Type B pancreatic cell (in vitro differentiated cells): ENCODE measurements at places on chromosomes 2 and 18.

GRCh38 chr2:207928079-207928478 lies 97.2 kb downstream of the PLEKHM3 start:
- no peak for DNase-seq

DNA sequence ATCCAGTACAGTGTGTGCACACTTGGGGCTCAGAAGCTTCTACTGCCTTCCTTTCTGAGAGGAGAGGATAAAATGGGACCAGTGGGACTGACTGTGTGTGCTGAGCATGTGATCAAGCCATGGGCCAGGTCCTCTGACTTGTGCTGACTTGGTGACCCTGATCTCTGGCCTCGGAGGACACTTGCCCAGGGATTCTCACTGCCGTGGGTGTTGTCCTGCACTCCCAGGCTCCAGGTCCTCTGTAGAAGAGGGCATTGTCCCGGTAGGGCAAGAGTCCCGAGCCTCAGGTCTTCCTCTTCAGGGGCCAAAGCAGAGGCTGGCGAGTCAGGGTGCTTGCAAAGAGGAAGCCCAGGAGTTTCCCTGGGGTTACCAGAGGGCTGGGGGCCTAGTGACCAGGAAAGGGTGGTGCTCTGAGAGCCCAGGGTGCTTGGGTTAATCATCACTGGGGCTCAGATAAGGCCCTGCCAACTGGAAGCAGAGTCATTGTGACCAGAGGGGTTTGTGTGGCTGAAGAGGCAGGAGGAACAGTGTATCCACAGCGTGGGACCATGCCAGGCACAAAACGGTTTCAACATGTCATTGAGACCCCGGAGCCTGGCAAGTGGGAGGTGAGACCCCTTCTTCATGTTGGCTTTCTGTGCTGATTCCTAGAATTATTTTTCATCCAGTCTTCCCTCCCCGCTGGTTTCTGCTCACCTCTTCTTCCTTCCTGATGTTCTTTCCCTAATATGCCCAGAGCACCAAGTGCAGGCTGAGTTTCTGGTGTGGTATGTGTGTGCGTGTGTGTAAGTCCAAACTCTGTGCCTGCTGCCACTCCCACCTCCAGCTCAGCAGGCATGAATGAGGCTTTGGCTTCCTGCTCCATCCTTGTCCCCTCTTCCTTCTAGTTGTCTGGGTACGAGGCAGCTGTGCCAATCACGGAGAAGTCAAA lies at the start of gene GCKR:
Gene GCKR, plus strand, starts transcription at position 483 of the 931 bp plus-strand sequence. Its CDS starts 66 bp downstream, at position 549.
- DNase-seq = no peak

DNA sequence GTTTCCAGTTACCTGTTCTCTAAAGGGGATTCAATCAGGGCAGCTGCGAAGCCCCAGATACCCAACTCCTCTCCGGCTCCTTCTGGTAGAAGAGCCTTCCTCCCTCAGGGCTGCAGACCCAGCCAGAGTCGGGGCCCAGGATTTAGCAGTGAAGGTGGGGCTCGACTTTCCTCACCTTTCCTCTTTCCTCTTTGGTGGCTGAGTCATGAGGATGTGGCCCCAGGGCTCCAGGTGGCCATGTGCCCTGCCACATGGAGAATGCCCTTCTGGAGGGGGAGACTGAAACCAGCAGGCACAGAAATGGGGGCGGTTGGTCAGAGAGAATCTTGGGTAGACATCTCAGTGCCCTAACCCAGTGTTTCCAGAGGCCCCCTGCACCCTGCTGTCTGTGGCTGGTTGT lies 402.6 kb downstream of the NBAS start:
- no peak for DNase-seq

DNA sequence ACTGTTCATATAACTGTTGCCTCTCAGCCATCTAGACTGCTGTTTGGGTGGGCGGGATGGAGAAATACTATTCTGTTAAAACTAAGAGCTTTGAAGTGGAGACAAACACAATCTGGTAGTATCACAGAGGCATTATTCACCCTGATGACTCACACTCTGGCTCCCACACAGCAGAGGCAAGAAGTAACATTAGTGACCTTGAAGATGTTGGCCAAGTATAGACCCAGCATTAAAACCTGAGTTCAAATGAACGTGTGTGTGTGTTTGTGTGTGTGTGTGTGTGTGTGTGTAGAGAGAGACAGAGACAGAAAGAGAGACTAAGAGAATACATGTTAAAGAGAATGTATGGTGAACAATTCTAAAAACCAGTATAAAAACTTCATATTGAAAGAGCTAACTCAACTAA lies 22.5 kb upstream of the ACVR1 start:
- DNase-seq = no peak

DNA sequence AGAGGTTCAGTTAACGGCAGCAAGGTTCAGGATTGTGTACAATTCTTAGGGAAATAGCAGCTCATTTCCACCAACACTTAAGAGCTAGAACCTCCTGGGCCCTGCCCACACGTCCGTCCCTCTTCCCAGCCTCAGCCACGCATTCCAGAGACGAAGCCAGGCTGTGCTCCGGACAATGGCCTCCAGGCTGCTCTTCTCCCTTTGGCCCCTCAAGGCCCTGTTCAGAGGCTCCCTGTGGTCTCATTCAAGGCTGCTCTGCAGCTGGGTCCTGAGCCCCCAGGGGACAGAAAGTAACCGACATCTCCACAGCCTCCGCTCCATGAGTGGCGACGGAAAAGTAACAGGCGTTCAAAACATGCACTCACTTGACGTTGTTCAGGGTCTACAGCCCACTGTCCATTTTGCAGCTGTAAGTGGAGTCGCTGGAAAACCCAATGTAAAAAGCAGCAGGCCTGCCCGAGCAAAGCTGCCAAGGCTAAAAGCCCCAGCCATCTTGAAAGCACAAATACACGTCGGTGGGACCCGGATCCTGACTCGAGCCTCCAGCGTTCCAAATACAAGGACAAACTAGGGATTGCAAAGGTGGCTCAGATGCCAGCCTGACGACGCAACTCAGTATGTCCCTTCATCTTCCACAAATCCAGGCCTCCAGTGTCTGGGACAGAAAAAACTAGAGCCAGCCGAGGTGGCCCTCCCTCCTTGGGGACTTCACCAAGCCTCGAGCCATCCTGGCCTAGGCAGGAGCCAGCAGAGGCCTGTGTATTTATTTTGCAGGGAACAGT lies 76.9 kb downstream of the NDUFA10 start:
- peak; percentile 47 for DNase-seq

DNA sequence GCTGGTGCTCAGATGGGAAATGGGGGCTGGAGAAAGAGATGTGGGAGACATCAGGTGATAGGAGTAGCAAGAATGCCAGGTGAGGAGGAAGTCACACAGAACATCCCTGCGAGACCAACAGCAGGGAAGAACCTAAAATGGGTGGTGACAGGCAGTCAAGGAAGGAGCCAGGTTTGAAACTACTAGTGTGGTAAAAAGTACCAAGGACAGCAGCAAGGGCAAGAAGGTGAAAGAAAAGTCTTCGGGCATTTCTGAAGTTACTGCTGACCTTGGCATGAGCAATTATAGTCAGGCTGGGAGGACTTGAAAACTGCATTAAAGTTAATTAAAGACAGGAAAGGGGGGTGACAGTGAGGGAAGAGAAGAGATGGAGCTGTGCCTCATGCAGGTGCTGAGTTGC lies 410.4 kb downstream of the RAD51AP2 start:
- no peak for DNase-seq

DNA sequence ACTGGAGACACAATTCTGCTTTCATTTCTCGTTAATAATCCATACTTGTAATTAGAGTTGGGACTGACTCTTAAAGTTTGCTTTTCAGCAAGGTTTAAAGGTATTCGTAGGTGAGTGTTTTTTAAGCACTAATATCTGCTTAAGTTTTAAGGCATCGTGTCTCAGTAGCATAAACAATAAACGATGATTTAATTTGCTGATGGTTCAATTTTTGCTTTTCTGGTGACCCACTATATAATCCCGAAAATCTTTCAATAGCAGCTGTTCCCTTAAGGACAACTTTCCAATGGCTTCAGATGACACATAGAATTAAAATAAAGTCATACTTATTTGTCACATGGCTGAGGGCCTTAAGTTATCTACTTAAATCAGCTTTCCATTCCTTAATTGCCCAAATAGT lies 859.5 kb upstream of the SOX11 start:
- DNase-seq = no peak

DNA sequence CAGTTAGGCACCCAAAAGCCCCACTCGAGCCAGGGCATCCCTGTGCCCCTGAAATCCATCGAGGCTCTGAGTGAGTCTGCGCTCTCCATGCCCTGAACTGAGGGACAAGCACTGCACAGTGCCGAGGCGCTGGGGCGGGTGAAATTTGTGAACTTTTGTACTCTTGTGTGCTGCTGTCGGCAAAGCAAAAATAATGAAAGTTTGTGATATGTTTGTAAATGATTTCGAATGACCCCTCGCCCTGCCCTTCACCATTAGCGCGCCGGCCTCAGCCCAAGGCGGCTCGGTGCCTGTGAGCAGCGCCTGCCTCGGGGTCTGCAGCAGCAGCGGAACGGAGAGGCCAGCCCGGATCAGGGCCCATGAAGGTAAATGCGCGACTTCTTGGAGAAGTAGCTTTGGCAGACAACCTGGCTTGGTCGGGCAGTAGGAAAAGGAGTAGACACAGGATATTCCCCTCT lies 1.8 kb upstream of the HOXD4 start:
- DNase-seq = no peak

- DNase-seq = no peak
Observed at GRCh38 chr2:18721038-18721922, 131.9 kb upstream of the NT5C1B start.

GRCh38 chr2:198347946-198348345 lies 543.6 kb downstream of the PLCL1 start:
- DNase-seq = no peak

DNA sequence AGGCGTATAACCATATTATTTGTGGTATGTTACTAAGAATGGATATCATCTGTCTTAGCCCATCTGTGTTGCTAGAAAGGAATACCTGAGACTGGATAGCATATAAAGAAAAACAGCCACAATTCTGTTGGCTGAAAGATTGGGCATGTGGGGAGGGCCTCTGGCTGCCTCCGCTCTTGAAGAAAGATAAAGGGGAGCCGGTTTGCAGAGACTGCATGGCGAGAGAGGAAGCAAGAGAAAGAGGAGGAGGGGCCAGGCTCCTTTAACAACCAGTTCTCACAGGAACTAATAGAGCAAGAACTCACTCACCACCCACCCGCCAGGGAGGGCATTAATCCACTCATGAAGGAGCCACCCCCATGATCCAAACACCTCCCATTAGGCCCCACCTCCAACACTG lies 29.2 kb upstream of the UXS1 start:
- no peak for DNase-seq

- DNase-seq = no peak
Observed at GRCh38 chr2:215178121-215178520, 39.7 kb upstream of the ABCA12 start.

DNA sequence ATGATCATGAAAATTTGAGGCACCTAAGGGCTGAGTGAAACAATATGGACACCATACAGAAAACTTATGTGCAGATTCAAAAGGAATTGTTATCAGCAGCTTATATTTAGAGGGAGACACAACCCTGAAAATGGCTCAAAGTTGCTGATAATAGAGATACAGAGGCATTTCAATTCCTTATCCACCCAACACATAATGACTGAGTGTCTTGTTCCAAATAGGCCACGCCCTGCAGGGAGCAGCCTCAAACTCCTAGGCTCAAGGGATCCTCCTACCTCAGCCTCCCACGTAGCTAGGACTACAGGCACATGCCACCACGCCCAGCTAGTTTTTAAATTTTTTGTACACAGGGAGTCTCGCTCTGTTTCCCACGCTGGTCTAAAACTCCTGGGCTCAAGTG lies 79.0 kb downstream of the LBH start:
- DNase-seq = no peak

GRCh38 chr2:232444409-232445148 lies 11.4 kb upstream of the ALPI start:
- no peak for DNase-seq

- no peak for DNase-seq
Observed at GRCh38 chr2:233974530-233975071, 57.4 kb downstream of the TRPM8 start.

DNA sequence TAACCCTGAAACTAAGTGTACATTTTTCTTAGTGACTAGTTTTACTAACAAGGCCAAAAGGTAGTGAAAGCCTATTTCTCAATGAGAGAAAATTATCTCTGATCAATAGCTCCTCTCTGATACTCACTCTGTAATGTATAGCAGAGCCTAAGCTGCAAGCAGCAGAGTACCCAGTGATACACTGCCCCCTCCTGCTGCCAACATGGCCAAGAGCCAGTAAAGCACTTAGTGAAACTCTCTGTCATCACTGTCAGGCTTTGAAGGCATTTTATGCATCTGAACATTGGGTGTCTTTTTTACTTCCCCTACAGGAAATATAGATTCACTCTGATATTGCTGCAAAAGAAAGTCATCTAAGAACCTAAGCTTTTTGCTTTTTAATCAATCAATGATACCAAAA lies 784.1 kb upstream of the CDH7 start:
- no peak for DNase-seq

GRCh38 chr2:113930448-113930847 lies 40.6 kb downstream of the ACTR3 start:
- DNase-seq = no peak

- no peak for DNase-seq
Observed at GRCh38 chr18:58770601-58771000, 94.1 kb upstream of the ZNF532 start.

GRCh38 chr2:220277445-220277975 lies 650.1 kb downstream of the SLC4A3 start:
- DNase-seq = no peak

- no peak for DNase-seq
Observed at GRCh38 chr2:183035298-183035953, 2.8 kb downstream of the NCKAP1 start.

GRCh38 chr2:231532756-231533035 lies 2.5 kb upstream of the NMUR1 start:
- no peak for DNase-seq

DNA sequence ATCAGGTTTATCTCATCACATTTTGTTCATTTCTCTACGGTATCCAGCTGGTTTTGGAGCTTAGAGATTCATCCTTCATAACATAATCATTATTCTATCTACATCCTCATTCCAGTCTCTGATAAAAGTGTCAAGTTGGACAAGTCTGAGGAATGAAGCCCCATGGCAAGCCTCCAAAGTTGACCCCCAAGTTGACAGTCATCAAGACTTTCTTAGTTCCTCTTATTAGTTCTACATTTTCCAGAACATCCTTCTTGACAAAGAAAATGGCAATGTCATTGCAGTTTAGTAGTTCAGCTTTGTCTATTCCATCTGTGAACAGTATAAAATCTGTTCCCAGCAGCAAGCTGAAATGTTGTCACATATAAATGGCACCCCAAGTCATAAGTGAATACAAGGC lies 4.5 kb upstream of the TMSB10 start:
- DNase-seq = no peak

- DNase-seq = no peak
Observed at GRCh38 chr2:890791-891190, 59.9 kb upstream of the SNTG2 start.

GRCh38 chr2:37919631-37920032 lies 5.5 kb upstream of the RMDN2 start:
- no peak for DNase-seq

DNA sequence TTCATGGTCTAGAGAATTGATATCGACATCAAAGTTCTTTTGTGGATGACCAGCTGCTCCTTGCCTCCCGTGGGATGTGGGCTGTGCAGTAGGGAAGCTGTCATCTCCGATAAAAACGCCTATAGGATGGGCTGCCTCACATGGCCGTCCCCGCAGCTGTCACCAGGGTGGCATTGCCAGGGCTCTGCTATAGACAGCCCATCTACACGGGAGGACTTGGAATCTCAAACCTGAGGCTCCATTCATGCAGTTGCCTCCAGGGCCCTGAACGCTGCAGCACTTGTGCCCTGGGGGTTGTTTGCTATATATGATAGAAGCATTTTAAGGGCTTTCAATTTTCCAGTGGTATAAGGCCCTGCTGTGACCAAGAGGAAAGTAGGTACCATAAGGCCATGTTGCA lies 183.1 kb downstream of the MYCN start:
- no peak for DNase-seq

GRCh38 chr2:32289165-32289999 lies 11.7 kb downstream of the YIPF4 start:
- DNase-seq = no peak
